Activated CD4-positive, alpha-beta memory T cell treated with anti-CD3 and anti-CD28 coated beads for 36 hours (primary cell): ENCODE measurements at places on chromosomes 5 and 9. TPM values are rescaled to one million over a fixed set of nuclear protein-coding genes. Genes with fewer than 3 reads are reported as not detected.

NSA2 gene
- 96.1 TPM for total RNA-seq

DNA sequence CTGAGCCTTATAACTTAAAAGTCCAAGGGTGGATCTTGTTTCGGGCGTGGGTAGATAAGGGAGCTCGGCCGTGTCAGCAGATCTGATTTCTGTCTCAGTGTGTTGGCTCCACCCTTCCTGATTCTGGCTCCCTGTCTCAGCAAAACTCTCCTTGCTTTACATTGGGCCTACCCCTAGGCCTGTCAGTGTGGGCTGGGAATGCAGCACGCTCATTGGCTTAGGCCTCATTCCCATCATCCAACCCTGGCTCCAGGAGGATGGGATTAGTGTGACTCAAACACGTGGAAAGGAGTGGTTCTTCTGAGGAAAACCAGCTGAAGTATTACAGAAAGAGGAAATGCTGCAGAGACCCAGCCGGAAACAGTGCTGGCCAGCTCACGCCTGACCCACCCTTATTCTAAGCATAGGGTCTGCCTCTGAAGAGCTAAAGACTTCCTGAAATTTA lies 59.9 kb downstream of the ZFAND5 start:
- peak; percentile 36 for DNase-seq

DNA sequence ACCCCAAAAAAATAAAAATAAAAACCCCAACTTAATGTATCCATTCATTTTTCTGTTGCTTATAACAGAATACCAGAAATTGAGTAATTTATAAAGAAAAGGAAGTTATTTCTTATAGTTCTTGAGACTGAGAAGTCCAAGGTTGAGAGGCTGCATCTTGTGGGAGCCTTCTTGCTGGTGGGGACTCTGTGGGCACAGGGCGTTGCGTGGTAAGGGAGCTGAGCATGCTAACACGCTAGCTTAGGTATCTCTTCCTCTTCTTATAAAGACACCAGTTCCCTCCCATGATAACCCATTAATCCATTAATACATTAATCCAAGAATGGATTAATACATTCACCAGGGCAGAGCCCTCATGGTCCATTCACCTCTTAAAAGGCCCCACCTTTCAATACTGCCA lies 150.9 kb downstream of the ZSWIM6 start:
- no peak for DNase-seq

DNA sequence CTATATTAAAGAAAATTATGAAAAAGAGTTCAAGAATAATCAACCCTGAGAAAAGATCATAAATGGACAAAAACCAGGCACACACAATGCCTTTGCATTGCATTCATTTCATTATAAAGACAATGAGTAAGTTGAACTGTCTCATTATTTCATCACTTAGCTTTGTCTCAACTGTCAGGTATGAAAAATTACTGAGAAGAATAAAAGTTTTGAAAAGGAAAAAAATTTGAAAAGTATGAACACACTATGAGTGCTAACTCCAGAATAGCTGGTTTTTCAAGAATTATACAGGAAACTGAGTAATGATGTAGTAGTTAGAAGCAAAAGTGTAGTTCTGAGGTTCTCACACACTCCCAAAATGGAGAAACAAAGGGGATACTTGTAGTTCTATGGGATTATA lies 16.3 kb upstream of the ANXA1 start:
- DNase-seq: no peak

DNA sequence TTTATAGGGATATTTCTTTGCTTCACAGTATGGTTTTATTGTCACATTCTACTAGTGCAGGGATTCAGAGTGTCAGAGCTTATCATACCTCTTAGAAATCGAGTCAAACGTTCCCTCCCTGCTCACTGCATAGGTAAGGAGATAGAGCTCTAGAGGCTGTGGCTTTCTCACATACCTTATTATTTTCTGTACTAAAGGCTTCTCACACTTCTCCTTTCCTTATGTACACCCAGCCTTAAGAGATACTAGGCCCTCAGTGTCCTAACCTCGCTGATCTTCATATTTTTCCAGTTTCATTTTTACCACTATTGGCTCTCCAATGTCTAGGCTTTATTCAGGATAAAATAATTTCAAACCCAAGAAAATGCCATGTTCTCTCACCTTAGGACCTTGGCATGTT lies 297.3 kb upstream of the RIOK2 start:
- no peak for DNase-seq

- peak; percentile 22 for DNase-seq
Measured at GRCh38 chr5:100841358-100842076, 61.6 kb downstream of the ST8SIA4 start.

GRCh38 chr9:31597977-31598376 lies 786.5 kb upstream of the ACO1 start:
- peak; percentile 9 for DNase-seq

C9 gene
- not detected for total RNA-seq

- DNase-seq: no peak
Measured at GRCh38 chr5:68334553-68334886, 119.0 kb downstream of the PIK3R1 start.

GRCh38 chr5:130234816-130235215 lies 330.6 kb downstream of the CHSY3 start:
- DNase-seq: no peak

ECPAS gene
- 67.0 TPM for total RNA-seq

B4GALT1 gene
- 76.6 TPM for total RNA-seq

- no peak for DNase-seq
Measured at GRCh38 chr5:132887283-132887682, 13.8 kb downstream of the LEAP2 start.

ABLIM3 gene
- total RNA-seq: 0.10 TPM

- DNase-seq: peak; percentile 17
Measured at GRCh38 chr5:74685979-74686631, 1.1 kb downstream of the HEXB start.
